8988T (cell line): ENCODE measurements at places on chromosomes 1 and 21.

DNA sequence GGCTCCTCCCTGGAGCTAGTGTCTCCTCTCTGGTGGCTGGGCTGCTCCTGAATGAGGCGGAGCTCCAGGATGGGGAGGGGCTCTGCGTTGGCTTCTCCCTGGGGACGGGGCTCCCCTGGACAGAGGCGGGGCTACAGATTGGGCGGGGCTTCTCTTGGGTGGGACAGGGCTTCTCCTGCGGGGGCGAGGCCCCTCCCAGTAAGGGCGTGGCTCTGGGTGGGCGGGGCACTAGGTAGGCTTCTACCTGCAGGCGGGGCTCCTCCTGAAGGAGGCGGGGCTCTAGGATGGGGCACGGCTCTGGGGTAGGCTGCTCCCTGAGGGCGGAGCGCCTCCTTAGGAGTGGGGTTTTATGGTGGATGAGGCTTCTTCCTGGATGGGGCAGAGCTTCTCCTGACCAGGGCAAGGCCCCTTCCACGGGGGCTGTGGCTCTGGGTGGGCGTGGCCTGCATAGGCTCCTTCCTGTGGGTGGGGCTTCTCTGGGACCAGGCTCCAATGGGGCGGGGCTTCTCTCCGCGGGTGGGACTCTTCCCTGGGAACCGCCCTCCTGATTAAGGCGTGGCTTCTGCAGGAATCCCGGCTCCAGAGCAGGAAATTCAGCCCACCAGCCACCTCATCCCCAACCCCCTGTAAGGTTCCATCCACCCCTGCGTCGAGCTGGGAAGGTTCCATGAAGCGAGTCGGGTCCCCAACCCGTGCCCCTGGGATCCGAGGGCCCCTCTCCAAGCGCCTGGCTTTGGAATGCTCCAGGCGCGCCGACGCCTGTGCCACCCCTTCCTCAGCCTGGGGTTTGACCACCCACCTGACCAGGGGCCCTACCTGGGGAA lies 22.7 kb upstream of the ARF1 start:
- no peak for DNase-seq

DNA sequence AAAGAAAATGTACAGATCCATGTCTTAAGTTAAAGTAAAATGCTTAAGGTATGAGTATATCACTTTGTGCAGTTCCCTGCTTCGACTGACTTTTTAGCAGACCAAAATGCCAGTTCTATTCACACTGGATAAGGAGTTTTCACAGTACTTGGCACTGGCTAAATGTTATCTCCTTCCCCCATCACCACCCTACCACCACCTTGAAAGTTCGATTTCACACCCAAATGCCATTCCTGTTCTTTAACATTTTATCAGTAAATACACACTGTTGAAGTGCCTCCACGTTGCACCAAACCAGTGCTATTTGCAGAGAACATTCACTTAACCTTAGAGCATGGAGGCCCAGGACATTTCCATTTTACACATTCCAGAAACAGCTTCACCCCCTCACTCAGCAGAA lies 100.0 kb downstream of the URB2 start:
- DNase-seq = no peak

DNA sequence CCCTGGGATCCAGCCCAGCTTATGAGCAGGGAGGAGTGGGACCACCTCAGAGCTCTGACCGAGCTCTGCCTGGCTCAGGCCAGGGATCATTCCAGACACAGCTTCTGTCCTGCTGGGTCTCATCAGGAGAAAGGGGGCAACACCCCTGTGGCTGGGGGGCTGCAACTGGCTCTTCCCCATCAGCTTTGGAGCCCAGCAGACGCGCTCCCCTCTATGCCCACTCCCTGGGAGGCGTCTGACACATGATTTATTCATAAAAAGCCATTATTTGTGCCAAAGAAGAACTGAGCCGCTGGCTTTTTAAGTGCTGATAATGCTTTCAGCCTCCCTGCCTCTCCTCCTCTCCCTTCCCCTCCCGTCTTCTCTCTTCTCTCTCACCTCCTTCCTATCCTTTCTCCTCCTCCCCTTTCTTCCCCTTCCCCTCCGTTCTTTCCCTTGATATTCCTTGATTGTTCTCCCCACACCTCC lies 25.0 kb downstream of the FOXO6 start:
- no peak for DNase-seq

GRCh38 chr1:29368936-29369932 lies 132.9 kb downstream of the PTPRU start:
- DNase-seq = no peak

DNA sequence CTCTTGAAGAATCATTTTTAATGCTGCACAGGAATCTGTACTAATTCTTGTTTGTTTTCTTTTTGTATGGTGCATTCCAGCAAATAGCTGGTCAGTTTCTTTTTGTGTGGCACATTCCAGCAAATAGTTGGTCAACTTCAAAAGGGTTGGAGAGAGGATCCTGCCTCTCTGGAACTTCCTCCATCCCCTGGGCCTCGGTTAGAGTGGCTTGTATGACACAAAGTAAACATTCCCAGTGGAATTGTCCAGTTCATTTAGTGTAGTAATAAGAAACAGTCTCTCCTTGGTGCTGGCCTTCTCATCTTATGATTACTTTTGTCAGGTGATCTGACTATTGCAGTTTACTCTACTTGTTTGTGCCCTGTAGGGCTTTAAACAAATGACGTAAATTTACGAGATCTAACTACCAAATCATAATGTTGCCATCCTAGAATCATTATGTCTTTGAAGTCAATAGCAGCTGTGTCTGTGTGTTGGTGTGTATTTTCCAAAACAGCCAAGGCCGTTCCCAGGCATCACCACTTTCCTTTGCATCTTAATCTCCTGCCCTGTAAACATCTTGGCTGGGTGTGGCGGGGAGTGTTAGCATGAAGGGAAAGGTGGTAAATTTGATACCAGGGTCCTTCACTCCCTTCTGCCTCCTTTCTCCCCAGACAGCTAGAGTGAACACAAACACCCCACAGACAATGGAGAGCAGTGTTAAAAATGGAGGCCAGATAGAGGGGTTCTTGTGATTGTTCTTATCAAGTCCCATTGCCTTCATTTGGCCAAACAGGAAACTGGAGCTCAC lies 77.9 kb downstream of the CDC7 start:
- no peak for DNase-seq

- no peak for DNase-seq
Observed at GRCh38 chr1:227869851-227870305, 54.4 kb downstream of the PRSS38 start.

- DNase-seq = no peak
Observed at GRCh38 chr1:168099337-168099801, 37.4 kb downstream of the GPR161 start.

DNA sequence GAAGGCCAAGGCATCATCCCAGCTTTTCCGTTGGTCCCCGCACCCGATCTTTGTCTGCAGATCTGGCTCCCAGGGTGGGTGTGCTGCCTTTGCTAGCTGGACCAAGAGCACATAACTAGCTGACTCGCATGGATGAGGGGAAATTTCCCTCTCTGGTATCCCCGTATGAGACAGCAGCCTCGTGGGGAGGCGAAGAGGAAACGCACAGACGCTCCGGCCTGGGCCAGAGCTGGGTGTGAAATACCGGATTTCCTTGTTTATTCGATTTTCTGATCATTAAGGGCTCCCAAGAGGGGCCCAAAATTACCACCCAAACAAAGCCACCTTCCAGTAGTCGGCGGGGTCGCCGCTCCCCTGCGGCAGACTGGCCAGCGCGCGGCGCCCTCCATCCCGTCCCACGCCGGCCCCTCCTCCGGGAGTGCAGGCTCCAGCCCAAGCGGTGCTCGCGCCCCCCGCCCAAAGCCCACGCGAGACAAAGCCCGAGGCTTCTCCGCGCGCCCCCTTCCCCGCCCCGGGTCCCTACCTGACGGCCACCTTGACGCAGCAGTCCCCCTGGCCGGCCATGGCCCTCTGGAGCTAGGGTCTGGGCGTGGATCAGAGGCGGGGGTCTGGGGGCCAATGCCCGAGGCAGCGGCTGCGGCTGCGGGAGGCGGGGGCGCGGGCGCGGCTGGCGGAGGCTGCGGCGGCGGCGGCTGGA lies 546 bp downstream of the KIF21B start:
- DNase-seq = no peak

GRCh38 chr1:46466477-46467182 lies 23.0 kb upstream of the DMBX1 start:
- DNase-seq = no peak

GRCh38 chr1:26700711-26701110 lies 4.9 kb downstream of the ARID1A start:
- DNase-seq = no peak

- no peak for DNase-seq
Observed at GRCh38 chr1:183281039-183281438, 95.0 kb downstream of the LAMC2 start.

DNA sequence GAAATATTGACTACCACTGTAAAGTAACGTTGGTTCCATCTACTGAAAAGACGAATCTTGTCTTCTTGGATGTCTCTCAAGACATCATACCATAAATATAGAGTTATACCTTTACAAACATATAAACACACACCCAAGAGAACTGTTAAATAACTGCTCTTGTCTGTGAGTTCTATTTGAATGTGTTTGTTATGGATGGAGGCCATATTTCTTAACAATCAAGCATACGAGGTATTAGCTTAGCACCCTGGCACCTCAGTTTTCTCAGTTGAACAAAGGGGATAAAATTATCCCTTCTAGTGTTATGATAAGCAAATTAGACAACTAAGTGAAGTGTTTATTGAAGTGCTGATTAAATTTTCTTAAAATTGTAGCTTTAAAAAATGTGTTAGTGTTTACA lies 336.6 kb upstream of the ZRANB2 start:
- no peak for DNase-seq

DNA sequence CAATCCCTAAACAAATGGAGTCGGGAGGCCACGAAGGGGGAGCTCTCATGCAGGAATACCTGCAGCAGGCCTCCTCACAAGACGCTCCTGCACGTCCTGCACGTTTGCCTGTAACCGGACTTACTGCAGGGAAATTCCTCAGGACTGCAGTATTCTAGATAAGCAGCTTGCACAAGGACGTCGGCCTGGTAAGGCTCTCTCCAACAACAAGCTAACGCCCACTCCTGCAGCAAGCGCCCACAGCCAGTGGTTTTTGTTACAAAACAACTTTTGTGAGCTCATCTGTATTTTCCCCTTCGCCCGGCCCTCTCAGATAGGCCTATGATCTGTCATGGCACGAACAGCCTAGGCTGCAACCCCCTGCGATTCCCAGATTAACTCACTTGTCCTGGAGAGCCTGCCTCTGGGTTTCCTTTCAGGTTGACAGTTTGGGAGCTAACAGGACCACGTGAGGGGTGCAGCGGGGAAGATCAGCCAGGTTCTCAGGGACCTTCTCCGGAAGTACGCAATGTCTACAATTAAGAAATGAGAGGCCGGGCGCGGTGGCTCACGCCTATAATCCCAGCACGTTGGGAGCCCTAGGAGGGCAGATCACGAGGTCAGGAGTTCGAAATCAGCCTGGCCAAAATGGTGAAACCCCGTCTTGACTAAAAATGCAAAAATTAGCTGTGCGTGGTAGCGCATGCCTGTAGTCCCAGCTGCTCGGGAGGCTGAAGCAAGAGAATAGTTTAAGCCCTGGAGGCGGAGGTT lies 921 bp upstream of the MIB2 start:
- DNase-seq = no peak

GRCh38 chr1:85340427-85340826 lies 64.0 kb upstream of the BCL10 start:
- DNase-seq = no peak

DNA sequence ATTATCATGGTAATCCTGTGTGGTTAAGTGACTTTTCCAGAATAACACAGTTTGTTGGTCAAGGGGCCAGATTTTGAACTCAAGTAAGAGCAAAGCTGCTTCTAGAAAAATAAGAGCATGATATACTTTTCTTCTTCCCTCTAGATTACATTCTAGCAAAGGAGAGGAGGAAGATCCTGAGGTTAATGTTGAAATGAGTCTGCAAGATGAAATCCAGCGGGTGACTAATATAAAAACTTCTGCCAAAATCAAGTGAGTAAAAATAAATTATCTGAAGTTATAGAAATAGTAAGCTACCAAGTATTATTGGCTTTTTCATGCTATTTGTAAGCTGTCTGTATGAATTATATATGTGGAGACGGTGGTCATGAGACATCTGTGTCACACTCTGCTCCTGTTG lies 12.8 kb downstream of the WDR3 start:
- no peak for DNase-seq

DNA sequence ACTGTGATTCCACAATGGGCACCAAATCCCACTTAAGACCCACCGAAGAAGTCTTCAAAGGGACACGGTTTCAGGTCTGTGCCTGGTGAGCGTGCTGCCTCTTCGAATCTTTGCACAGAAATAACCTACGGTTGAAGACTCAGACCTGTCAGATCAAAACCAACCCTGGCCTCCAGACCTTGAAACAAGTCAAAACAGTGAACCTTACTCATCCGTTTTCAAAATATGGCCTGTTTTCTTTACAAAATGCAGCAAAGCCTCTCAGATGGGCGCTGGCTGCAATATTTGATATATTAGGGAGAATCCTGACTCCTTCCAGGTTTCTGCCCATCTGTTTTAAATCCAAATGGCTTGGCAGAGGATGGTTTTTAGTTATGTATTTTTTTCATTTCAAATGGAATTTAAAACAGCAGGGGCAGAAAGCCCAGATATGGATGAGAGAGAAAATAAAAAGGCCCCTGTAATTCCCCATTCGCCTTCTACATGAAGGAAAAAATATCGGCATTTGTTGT lies 14.0 kb downstream of the JUN start:
- no peak for DNase-seq

DNA sequence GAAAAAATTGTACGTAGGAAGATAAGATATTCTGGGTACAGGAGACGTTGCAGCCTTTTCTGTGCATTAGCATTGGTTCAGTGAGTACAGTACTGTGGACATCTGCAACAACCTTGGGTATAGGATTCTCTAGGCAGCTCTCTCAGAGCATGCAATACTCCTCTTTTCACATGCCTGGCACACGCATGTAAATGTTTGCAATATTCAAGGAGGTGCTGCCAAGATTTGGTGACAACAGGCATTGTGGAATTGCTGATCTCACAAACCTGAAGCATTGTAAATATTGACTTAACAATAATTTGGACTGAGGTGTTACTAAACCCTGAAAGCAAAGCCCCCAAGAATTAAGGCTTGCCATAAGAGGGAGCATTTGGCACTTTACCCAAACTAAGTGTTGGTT lies 126.8 kb downstream of the GRIK1 start:
- DNase-seq = no peak

DNA sequence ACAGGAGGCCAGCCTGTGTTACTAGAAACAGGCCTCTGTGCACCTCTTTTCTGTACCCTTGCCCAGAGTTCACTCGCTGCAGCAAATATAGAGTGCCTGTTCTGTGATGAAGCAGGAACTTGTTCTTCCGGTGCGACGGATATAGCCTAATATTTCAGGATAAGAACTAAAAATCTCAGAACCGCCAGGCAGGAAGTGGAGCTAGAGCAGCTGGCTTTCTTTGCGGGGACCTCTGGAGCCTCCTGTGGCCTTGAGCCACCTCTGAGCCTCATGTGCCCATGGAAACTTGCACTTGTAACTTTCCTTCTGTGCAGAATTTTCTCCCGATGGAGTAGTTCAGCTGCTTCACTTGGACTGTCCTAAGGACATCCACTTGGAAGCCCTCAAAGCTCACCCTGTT lies 44.5 kb upstream of the VAMP3 start:
- no peak for DNase-seq

DNA sequence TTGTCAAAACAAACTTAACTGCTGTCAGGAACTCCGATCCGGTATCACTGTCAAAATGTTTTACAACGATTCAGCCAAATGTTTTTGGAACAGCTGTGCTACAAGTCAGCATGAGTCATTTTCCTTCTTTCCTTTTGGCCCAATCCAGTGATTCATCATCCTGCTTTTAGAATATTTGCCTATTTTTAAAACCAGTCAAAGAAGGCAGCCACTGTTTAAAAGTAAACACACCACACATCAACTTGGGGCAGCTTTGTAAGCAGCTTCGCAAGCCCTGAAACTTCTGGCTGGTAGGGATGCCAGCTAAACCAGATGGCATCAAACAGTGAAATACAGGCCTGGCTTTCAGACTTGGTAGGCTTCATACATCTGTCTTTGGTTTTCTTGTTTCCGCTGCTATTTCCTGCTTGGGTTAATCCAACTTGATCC lies 14.9 kb downstream of the MAP3K7CL start:
- DNase-seq = no peak
